Esophagus mucosa (tissue), 1 donor: ENCODE measurements at places on chromosomes 2 and 18. TPM values are rescaled to one million over a fixed set of nuclear protein-coding genes. Genes with fewer than 3 reads are reported as not detected.

Gene PPIL3
- 22.3 TPM for total RNA-seq

Gene TMEM247
- total RNA-seq = not detected

Gene REG3G
- not detected for total RNA-seq

Gene UNC80
- 0.04 TPM for total RNA-seq

Gene SNTG2
- total RNA-seq = 0.60 TPM

Gene NMUR1
- 0.08 TPM for total RNA-seq

Gene TMEM131
- total RNA-seq = 33.8 TPM

Gene SULT1C2
- not detected for total RNA-seq

Gene CCDC68
- total RNA-seq = 1.5 TPM

Gene AKAIN1
- total RNA-seq = not detected

Gene PROC
- 0.20 TPM for total RNA-seq

Gene MYO5B
- total RNA-seq = 29.6 TPM

Gene ZNF532
- 28.3 TPM for total RNA-seq

Gene AGXT
- not detected for total RNA-seq

Gene STARD6
- total RNA-seq = not detected

Gene XRCC5
- total RNA-seq = 198 TPM

Gene ANKAR
- total RNA-seq = 2.7 TPM

Gene NYAP2
- 0.32 TPM for total RNA-seq

Gene TTL
- 21.6 TPM for total RNA-seq

Gene ACAA2
- 27.6 TPM for total RNA-seq
